ENCODE measurements at places on chromosomes 5 and 9.

DNA sequence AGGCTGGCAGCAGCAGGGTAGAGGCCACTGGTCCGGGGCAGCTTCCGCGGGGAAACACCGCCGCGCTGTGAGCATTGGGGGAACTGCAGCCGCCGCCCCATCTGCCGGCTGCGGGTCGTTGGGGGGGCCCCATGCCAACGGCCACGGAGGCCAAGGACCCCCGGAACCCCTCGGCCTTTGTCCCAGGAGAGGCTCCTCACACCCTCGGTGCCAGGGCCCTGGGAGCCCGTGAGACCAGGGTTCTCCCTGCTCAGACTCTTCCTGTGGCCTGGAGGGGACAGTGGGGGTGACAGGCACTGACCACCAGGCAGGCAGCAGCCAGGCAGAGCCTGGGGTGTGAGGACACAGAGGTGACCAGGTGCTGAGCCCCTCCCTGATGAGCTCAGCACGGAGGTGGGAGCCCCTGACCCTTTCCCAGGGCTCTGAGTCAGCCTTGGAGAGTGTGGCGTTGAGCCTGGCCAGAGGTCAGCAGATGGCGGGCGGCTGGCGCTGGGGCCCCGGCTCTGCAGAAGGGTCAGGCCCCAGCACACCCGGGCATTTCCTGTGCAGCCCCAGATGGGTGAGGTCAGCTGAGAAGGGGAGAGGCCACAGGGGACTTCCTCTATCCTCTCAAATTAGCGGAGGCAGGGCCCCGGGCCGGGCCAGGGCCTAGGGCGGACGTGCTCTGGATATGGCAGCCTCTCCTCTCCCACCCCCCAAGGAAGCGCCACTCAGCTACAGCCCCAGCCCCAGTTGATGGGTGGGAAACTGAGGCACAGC is 17.9 kb upstream of the EGFL7 start:
- peak; percentile 82 for DNase-seq

- DNase-seq = no peak
Observed at GRCh38 chr5:43658509-43658908, 55.5 kb downstream of the NNT start.

DNA sequence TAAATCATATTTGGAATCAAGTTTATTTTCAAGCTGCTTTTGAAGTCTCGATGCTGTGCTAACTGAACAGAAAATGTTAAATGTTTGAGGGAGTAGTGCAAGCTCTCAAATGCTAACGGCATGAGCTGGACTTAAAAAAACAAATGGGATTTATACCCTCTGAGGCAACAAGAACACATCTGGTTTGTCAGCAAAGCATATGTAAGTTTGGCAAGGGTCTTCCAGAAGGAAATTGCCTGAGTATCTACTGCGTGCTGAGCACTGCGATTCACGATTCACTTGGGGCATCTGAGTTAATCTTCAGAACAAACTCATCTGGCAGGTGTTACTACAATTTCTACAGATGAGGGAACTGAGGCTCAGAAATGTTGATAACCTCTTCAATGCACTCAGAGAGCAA is 98.4 kb upstream of the C9orf72 start:
- no peak for DNase-seq

DNA sequence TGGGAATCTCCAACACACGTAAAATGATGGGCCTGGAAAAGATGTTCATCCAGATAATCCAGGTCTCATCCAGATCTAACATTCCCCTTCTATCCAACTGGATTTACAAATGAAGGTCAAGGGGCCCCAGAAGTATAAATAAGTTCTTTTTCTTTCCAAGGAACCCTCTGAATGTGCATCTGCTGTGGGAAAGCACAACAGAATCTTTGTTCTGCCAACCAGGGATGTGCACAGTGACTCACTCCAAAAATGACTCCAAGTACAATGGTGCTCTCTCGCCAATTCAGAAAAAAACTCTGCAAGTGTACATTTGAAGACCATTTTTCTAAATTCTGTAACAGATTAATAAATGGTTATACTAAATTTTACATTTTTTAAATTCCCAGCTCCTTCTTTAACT is 12.4 kb downstream of the RAPGEF6 start:
- DNase-seq = no peak

DNA sequence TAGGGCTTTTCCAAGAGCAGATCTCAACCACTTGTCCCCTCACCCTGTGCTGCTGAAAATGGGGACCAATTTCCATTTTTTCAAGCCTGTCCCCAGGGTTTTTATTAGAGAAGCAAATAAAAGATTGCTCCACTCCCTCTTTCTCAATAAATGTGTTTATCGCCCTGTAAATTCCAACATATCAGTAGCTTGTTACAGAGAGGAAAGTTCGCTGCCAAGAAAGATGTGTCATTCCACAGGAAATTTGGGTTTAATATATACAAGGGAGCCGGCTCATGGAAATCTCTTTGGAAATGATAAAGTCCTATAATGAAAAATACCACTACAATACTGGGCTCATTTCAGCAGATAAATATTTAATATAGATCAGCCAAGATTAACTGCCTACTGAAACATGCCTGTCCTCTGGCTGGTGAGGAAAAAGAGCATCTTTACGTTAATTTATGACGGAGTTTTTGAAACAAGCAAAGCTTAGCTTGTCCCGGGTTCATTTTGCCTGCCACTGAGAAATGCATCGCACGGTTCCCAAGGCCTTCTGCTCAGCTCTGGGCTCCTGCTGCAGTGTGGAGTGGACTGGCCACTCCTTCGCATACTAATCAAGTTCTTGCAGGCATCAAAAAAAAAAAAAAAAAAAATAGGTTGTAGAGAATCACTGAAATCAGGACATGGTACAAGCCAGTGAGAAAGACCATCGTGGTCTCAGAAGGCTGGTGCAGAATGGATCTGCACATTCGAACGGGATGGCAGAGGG is 84.5 kb downstream of the BRINP1 start:
- no peak for DNase-seq

- DNase-seq = no peak
Observed at GRCh38 chr5:154273028-154273617, 82.6 kb downstream of the GALNT10 start.

GRCh38 chr9:126159430-126160060 is 167.1 kb upstream of the MVB12B start:
- DNase-seq = no peak

- no peak for DNase-seq
Observed at GRCh38 chr9:123048748-123049147, 15.3 kb downstream of the GPR21 start.

GRCh38 chr5:175887463-175887862 is 16.1 kb downstream of the CPLX2 start:
- DNase-seq = no peak

- DNase-seq = no peak
Observed at GRCh38 chr9:69213647-69214046, 39.6 kb downstream of the TJP2 start.

DNA sequence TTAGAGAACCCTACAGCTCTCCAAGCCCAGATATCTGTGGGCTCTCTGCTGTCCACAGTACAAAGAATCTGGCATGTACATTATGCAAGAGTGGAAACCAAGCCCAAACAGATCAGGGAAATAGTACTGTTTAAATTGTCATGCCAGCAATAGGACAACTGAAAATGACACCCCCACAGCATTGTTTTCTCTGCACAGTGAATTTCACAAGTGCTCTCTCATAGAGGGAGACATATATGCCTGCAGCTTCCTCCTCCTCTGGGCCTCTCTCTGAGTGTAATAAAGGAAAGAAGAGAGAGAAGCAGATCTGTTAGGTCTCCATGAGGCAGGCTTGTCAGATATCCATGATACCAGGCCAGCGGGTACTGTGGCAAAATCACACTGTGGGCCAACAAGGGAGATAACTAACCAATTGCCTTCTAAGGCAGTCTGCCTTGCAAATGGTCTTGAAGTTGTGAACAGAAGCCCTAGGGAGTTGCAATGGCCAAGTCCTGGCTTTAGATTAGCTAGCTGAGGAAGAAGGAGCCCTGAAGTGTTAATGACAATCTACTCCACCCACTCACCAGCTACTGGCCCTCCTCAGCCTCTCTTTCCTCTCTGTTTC is 54.4 kb upstream of the JMY start:
- no peak for DNase-seq

DNA sequence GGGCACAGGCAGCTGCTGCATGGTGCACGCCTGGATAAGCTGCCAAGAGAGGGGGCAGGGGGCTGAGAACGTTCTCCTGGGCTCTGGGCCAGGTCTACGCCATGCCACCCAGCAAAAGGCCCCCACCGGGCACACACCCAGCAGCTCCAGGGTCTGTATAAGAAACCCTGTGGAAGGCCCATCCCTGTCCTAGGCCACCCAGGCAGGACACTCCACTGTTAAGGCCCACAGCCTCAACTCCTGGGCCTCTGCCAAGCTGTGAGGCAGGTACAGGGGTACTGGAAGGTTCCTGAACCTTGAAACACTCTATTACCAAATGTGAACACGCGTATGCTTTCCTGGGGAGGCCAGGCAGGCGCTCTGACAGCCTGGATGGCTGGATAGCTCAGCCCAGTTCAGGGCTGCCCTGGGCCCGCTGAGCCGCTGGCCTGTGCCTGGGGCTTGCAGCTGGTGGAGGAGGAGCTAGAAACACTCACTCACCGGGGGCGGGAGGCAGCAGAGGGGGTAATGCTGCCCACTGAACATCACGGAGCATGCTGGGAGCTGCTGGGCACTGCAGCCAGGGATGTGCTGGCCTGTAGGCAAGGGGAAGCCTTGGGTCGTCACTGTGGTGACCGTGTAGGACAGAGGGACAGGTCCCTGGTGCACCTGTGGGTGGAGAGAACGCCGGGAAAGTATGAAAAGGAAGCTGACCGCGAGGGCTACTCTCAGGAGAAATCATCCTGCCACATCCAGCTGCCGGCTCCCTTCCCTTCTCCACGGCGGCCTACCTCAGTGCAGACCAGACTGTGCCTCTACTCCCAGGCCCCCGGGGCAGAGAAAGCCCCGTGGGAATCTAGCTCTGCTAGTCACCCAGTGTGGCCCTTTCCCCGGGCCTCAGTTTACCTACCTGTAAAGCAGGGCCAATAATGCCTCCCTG is 6.0 kb downstream of the RNF44 start:
- DNase-seq = peak; percentile 69

DNA sequence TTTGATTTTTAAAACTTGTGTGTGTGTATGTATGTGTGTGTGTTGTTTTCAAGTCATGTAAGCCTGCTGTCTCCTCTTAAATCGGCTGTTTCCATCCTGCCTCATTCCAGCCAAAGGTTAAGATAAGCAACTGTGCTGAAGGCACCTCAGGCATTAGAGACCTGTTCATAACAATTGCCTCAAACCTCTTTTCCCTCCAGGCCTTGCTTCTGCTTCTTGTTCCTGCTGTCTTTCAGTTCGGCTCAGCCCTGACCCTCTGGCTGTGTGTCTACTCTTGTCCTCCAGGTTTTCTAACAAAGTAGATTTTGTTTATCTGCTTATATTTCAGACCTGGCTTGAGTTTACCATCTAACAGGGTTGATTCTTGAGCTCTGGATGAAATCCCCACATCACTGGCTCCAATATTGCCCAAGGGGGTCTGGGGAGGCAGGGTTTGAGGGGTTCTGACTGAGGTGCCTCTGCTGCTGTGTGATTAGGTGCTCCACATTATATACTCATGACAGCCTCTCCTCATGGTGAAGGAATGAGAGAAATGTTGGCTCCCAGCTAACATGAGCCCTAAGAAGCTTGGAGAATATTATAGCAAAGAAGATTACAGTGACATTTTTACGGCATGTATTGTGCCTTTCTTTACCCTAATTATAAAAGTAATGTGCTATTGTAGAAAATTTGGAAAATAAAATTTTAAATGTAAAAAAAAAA is 229.7 kb upstream of the PIK3R1 start:
- no peak for DNase-seq
